ENCODE measurements at places on chromosomes 11 and 22.

GRCh38 chr11:65169164-65169641 is 830 bp upstream of the SPDYC start:
- DNase-seq = no peak

DNA sequence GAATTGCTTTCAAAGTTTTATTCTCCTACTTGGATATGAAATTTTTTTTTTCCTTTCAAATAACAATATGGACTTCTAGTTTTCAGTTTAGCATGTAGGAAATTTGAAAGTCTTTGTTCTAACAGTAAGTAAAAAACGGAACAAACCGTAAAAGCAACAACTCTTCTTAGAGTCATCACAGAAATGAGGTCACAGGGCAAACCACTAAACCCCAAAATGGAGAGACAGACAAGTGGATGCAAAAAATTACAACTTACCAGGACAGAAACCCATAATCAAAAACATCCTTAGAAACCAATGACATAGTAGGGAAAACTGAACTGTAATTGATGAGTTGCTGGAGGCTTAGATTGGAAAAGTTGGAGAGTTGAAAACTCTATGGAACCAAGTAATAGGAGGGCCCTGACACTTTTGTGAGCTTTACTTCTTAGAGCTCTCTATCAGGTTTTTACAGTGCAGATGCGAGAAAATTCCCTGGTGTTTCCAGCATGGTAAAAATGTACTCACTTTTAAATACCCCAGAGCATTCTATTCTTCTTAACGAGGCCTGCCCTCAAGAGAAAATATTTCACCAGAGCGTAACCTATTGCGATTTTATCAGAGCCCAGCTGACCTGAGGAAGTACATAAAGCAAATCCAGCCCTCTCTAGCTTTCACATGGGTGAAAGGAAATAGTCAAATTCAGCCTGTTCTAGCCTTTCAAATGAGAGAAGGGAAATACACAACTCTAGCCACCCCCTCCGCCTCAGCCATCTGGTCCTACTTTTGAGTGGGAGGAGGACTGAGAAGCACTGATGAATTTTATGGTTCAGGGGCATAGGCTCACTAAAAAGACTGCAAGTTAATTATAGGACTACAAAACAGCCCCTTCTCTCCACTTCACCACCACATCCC is 39.1 kb downstream of the CASP12 start:
- DNase-seq = no peak

GRCh38 chr11:42237701-42238235 is 778.3 kb upstream of the LRRC4C start:
- DNase-seq = no peak

GRCh38 chr11:43504316-43504950 is 145.7 kb downstream of the TTC17 start:
- DNase-seq = no peak

- DNase-seq = peak; percentile 73
Measured at GRCh38 chr11:3091846-3092602, 34.8 kb upstream of the CARS1 start.
